ENCODE measurements at places on chromosomes 16 and 17.

- no peak for DNase-seq
Observed at GRCh38 chr17:80818871-80819270, 172.8 kb upstream of the CHMP6 start.

DNA sequence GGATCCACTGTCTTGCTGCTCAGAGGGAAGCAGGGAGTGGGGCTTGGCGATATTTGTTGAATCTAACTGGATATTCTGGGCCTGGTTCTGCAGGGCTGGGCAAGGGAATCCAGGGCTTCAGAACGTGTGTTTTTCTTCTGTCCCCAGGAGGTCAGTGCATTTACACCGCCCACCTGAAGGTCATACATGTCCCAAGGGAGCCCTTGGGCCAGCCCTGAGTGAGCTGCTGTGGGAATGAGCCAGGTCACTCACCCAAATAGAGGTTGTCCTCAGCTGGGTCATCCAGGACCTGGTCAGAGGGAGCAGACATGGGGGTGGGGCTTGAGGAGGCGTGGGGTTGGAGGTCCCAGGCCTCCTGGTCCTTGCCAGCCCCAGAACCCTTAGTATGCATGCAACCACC lies 10.6 kb downstream of the CAMKK1 start:
- DNase-seq = no peak

DNA sequence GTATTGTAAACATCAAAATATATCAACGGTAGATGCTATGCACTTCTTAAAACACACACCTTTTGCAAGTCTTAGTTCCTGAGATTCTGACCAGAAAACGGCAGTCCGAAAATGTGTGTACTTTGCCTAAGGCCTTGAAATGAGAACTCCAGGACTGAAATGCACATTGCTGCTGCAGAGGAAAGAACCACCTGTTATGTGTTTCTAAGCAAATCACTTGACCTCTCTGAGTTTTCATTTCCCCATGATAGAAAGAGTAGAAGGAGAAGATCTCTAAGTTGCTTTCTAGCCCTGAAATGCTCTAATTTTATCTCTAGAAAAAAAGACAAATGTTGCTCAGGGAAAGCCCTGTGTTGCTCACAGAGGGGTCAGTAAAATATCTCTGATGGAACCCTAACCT lies 9.9 kb downstream of the CCDC182 start:
- no peak for DNase-seq

- no peak for DNase-seq
Observed at GRCh38 chr16:73746554-73746953, 550.1 kb upstream of the PSMD7 start.

DNA sequence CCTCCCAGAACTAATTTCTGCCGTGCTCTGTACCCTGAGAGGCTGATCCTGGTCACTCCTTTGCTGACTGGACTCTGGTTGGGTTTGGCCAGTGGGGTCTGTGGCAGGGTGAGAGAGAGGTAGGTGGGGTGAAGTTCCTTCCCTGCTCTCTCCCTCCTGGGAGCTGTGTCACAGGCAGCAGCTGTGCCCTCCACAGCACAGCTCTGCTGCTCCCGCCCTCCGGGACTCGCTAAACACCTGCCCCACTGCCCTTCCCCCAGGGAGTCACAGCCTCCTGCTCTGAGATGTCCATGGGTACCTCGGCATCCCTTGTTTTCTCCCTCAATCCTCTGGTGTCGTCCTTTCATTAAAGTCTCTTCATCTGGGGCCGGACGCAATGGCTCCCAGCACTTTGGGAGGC lies 66.4 kb downstream of the SRCIN1 start:
- DNase-seq = no peak

DNA sequence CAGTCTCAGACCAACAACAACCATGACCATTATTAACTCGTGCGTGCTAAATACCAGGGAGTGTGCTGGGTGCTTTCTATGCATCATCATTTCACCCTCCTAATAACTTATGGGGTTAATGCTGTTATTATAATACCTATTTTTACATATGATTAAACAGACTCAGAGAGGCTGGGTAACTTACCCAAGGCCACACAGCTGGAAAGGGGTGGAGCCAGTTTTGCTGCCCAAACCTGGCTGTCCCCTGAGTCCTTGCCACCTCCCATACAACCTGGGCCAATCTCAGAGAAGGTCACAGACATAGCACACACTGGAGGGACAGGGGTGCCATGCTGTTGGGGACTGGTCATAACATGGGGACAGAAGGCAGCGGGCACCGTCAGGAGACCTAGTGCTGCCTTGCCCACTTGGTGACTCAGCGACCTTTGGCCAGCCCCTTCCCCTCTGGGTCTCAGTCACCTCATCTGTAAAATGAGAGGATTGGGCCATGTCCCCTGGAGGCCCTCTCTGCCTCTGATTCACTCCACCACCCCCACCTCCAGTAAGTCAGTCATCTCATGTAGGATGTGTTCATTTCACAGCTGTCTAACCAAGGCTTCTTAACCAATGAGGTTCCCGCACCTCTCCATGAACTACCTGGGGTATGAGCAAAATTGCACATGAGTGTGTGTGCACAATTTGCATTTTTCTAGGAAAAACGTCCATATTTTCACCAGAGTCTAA lies 11.4 kb upstream of the FADS6 start:
- no peak for DNase-seq

GRCh38 chr16:67413978-67414911 lies 2.0 kb downstream of the ZDHHC1 start:
- no peak for DNase-seq

- DNase-seq = no peak
Observed at GRCh38 chr17:4345581-4346252, 20.8 kb downstream of the UBE2G1 start.

GRCh38 chr17:32331243-32332040 lies 10.5 kb downstream of the C17orf75 start:
- DNase-seq = no peak

DNA sequence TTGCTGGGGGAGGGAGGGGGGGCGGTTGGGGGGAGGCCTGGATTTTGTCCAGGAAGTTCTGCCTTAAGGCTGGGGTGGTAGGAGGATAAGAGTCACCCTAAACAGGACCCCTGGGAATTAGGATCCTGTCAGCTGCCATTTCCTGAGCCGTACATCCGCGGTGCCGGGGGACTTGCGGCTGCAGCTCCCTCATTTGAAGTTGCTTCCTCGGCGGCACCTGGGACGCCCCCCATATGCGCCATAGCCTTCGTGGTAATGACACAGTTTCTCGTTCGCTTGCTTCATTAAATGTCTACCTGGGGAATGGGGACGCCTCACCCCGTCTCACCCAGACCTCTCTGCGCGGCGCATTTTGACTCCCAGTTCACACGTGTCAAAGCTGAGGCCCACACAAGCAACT lies 55.1 kb upstream of the PABPN1L start:
- DNase-seq = no peak

GRCh38 chr16:85446951-85447692 lies 166.0 kb upstream of the GSE1 start:
- DNase-seq = no peak

GRCh38 chr17:68782789-68783188 lies 172.4 kb downstream of the ABCA8 start:
- no peak for DNase-seq

GRCh38 chr17:47203984-47204721 lies 5.0 kb upstream of the MYL4 start:
- DNase-seq = no peak

DNA sequence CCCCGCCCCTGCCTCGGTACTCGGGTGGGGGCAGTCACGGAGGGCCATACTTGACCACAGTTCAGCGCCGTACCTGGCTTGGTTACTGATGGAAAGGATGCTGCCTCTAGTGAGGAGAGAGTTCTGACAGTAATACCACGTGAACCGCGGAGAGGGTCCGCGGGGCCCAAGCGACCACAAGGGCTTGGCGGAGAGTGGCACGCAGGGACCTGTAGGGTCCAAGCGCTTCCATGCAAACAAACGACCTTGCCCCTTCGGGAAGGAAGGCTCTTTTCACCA lies 9.2 kb downstream of the KDM6B start:
- no peak for DNase-seq

GRCh38 chr16:3143598-3144320 lies 8.9 kb downstream of the ZNF213 start:
- DNase-seq = no peak

DNA sequence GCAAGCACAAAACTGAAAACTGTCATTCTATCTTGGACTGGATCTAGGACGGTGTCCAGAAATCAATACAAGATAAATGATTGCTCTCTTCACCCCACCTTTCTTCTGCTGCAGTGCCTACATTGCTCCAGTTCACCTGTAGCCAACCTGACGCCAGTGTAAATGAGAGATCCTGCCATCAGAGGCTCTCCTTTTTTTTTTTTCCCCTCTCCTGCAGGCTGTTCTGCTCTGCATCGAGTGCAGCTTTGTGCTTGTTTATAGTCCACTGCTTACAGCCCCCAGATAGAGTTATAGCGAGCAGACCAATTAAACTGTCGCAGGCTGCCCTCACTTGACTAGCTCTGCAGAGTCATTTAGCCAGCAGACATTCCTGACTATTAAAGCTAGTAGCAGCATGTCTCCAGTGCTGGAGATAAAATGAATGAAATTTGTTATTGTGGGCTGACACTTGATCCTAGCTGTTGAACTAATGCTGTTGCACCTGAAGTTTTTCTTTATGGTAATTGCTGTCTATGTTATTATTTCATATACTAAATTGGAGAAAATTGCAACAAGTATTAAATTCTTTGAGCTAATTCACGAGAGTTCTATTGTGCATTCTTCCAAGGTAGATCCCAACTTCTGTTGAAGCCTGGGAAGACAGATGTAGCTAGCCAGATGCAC lies 257.1 kb downstream of the FTO start:
- DNase-seq = no peak

- no peak for DNase-seq
Observed at GRCh38 chr16:10920726-10921427, 21.4 kb downstream of the DEXI start.

DNA sequence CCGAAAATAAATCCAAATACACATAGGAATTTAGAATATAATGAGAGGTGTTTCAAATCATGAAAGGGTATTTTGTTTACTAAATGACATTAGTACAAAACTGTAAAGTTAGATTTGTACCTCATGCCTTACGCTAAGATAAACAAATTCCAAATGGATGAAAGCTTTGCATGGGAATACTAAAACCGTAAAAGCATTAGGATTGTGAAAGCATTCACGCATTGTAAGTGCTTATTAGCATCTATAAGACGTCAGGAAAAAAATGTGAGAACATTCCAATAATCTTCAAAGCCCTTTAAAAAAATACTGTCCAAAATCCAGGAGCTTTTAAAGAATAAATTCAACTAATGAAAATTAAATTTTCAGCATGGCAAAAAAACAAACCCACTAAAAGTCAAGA lies 24.8 kb upstream of the ALOX15 start:
- no peak for DNase-seq

DNA sequence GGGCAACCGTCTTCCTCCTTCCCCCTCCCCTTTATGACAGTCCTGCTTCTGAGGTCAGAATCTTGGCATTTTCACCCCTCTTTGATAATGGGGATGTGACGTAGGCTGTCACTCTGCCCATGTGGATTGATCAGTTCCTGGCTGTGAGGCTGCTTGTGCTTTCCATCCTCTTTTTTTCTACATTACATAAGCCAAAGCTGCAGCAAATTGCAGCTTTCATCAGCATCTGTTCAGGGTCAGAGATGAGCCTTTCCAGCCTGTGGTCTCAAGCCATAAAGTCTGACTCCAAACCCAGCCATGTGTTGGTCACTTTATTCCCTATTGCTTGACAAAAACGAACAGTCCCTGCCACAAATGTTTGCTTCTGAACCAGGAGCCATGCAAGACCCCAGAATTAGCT lies 535.1 kb downstream of the CDH11 start:
- no peak for DNase-seq

DNA sequence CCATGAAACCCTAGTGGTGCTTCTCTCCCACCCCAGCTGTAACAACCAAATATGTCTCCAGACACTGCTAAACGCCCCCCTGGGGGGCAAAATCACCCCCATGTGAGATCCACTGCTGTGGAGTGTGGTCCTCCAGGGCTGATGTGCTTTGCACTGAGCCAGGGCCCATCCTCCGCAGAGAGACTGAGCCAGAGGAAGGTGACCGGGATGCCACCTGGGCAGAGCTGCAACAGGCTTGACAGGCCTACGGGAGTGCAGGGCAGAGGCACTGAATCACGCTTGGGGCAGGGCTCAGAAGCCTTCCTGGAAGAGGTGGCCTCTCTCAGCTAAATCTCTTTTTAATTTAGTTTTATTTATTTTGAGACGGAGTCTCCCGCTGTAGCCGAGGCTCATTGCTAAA lies 4.4 kb downstream of the GJD3 start:
- DNase-seq = no peak

- no peak for DNase-seq
Observed at GRCh38 chr17:49741692-49742076, 22.2 kb downstream of the FAM117A start.

GRCh38 chr16:972316-973002 lies 1.7 kb upstream of the LMF1 start:
- no peak for DNase-seq

DNA sequence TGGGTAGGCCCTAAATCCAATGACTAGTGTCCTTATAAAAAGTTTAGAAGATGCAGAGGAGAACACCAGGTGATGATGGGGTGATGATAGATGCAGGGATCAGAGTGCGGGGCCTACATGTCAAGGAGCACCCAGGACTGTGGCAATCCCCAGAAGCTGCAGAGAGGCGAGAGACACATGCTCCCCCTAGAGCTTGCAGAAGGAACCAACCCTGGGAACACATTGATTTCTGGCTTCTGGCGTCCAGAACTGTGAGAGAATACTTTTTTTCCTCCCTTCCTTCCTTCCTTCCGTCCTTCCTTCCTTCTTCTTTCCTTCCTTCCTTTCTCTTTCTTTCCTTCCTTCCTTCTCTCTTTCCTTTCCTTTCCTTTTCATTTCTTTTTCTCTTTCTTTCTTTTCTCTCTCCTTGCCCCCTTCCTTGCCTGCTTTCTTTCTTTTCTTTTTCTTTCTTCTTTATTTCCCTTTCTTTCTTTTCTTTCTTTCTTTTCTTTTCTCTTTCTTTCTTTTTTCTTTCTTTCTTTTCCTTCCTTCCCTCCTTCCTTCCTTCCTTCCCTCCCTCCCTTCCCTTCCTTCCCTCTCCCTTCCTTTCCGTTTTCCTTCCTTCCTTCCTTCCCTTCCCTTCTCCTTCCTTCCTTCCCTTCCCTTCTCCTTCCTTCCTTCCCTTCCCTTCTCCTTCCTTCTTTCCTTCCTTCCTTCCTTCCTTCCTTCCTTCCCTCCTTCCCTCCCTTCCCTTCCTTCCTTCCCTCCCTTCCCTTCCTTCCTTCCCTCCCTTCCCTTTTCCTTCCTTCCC lies 134.3 kb downstream of the HAPSTR1 start:
- no peak for DNase-seq

- DNase-seq = no peak
Observed at GRCh38 chr17:29624586-29624985, 1.9 kb upstream of the CORO6 start.

DNA sequence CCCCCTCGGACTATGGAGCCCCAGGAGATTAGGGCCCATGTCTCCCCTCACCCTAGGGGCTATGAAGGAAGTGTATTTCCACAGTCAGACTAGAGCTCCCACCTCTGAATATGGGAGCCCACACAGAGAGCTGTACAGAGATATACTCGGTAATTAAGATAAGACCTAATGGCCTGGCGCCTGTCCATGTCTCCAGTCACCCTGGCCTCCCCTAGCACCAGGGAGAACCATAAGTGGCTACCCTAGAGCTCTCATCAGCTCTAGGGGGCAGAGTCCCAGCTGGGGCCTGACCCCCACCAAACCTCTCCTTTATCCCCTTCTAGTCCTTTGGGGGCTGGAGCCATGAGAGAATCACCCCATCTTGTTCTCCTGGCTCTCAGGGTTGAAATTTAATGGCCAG lies 2.4 kb downstream of the TMEM101 start:
- no peak for DNase-seq

All from stimulated activated CD4-positive, alpha-beta T cell treated with anti-CD3 and anti-CD28 coated beads, TNF-alpha, amount 100 ng/mL, for 24 hours (primary cell).